Esophagus mucosa (tissue), 1 donor: ENCODE measurements at places on chromosomes 5 and 9. TPM values are rescaled to one million over a fixed set of nuclear protein-coding genes. Genes with fewer than 3 reads are reported as not detected.

GRCh38 chr9:37929441-37929895 is 25.5 kb upstream of the SLC25A51 start:
- ATAC-seq, result peak; percentile 47

- peak; percentile 81 for ATAC-seq
Measured at GRCh38 chr9:121350993-121351561, 19.0 kb downstream of the STOM start.

DNA sequence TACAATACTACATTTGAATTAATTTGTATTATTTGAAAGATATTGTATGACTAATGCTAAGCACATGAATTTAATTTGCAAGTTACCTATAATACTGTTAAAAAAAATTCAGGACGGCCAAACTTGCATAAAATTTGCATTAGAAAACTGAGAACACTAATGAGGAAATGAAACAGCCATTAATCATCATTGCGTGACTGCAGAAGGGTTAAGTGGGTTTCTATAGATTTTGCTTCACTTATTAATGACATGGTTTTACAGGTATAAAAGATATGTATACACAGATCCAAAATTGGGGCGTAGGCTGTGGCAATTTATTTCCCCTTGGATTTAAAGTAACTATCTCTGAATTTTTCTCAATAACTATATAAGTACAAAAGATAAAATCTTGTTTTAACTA is 882.6 kb downstream of the PTPRD start:
- no peak for ATAC-seq

- ATAC-seq, result no peak
Measured at GRCh38 chr5:177550122-177550521, 4.2 kb downstream of the FAM193B start.

- ATAC-seq, result no peak
Measured at GRCh38 chr5:31144364-31144763, 49.1 kb upstream of the CDH6 start.

- no peak for ATAC-seq
Measured at GRCh38 chr5:143279698-143280097, 123.8 kb downstream of the NR3C1 start.

GRCh38 chr9:110537841-110538646 is 41.5 kb downstream of the SVEP1 start:
- no peak for ATAC-seq

GRCh38 chr5:173383711-173384110 is 55.5 kb upstream of the STC2 start:
- ATAC-seq, result no peak

DNA sequence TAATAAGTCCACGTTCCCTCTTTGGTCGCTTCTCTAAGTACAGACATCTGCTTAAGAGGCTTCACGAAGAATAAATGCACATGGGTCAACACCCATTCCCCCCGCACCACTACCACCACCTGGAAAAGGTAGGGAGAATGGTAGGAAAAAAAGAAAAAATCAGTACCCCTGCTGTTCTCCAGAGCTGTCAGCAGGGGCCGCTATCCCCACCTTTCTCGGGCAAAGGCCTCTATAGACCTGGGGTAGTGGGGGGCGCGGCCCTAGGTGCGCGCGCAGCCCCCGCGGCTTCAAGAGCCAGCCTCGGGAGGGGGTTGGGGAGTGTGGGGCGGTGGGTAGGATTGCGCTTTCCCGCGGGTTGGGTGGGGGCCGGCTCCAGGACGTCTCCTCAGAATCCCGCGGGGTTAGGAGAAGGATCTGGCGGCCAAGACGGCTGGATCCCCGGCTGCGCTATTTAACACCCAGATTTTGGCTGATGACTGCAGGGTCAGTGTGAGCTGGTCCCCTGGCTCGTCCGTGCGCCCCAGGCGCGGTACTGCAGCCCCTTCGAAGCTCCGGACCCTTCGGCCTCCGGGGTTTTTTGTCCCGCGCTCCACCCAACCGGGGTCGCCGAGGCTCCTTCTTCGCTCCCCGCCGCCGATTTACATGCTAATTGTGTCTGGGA is 1.6 kb upstream of the SEMA6A start:
- peak; percentile 76 for ATAC-seq

- peak; percentile 67 for ATAC-seq
Measured at GRCh38 chr5:119333421-119333851, 22.4 kb upstream of the TNFAIP8 start.

GRCh38 chr9:36486329-36486932 is 86.3 kb upstream of the MELK start:
- ATAC-seq, result peak; percentile 1

DNA sequence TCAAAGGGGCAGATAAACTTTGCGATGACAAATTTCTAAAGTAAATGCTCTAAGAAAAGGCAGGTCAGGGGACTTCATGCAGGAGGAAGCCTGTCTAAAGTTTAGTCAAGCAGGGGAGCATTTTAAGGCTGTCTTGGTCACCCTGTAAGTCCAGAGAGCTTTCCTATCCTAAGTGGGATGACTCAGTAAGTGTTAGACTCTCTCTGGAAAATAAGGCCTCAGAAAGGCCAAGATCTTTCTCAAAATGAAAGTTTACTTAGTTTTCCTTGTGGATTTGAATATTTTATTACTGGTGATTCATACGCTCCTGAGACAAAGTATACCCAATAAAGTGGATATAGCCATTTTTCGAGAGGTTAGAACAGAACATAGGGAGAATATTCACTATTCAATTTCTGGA is 806.9 kb upstream of the CDH9 start:
- ATAC-seq, result no peak

- peak; percentile 85 for ATAC-seq
Measured at GRCh38 chr9:98248737-98249474, 6.5 kb downstream of the TBC1D2 start.

GRCh38 chr5:16886366-16886736 is 49.7 kb downstream of the MYO10 start:
- no peak for ATAC-seq

DNA sequence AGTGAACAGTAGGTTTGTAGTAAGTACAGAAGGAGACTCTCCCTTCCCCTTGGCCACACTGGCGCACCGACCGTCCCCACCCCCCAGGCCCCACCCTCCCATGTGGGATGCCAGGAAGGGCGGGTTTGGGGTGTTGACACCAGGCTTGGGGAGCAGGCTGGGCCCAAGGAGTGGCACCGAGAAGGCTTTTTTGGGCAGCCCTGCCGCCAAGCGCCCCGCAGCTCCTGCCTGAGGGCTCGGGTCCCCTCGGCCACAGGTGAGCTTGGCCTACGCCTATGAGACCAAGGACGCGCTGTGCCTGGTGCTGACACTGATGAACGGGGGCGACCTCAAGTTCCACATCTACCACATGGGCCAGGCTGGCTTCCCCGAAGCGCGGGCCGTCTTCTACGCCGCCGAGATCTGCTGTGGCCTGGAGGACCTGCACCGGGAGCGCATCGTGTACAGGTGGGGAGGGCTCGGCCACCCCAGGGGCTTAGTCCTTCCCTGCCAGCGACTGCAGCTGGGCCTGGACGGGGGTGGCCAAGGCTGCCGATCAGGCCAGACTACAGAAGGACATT is 7.3 kb downstream of the GRK6 start:
- ATAC-seq, result peak; percentile 27

DNA sequence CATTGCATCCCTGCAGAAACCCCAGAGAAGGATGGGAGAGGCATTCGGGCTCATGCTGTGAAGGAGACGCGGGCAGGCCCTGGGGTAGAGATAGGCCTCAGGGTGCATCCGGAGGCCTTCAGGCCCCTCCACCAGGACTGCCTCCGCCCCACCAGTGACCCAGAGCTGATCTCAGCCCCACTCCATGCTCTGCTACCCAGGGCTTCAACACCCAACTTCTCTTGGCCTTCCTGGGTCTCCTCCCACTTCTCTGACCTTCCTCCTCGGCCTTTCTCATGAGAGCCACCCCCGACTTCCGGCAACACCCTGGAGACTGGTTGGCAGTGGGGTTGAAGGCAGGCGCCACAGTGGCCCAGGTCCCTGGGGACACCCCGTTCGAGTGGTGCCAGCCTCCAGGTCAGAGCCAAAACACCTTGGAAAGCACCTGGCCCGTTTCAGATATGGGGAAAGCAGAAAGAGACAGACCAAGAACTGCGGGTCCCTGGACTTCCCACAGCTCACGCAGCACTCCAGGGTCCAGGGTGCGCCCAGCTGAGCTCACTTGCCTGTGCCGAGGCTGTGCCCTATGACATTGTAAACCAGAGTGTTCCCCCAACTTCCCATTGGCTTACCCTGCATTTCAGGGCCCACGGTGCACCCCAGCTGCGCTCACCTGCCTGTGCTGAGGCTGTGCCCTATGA is 65.1 kb upstream of the OLFM1 start:
- no peak for ATAC-seq

DNA sequence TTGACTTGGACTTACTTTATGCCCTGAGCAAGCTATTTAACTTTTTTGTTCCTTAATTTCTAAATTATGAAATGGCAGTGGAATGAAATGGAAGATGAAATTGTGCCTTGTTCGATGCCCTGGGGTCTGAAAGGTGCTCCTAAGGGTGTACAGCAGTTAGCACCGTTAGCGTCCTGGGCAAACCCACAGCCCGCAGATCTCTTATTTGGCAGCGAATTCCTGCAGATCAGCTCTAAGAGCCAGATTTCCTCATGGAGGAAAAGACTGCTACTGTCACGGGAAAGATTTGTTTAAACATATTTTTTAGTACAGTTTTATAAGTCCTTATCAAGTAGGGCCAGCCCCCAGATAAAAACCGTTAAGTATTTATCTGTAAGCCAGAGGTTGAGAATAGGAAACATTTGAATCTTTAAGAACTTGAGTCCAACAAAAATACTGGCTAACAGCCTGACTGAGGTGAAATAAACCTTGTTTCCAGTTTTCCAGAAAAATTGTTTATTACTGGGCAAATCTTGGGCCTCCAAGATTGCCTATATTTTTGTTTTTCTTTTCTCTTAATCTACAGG is 216.5 kb upstream of the DMRT1 start:
- ATAC-seq, result no peak

DNA sequence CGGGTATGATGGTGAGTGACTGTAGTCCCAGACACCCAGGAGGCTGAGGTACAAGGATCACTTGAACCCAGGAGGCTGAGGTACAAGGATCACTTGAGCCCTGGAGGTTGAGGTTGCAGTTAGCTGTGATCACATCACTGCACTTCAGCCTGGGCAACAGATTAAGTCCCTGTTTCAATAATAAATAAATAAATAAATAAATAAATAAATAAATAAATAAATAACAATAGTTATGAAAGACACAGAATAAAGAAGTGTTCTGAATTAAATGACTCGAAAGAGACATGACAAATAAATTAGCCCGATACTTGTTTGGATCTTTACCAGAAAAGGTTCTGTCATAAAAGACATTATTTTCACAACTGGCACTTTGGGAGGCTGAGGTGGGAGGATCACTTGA is 72.0 kb upstream of the SUSD1 start:
- no peak for ATAC-seq

- ATAC-seq, result no peak
Measured at GRCh38 chr9:124001866-124002525, 9.6 kb upstream of the LHX2 start.

DNA sequence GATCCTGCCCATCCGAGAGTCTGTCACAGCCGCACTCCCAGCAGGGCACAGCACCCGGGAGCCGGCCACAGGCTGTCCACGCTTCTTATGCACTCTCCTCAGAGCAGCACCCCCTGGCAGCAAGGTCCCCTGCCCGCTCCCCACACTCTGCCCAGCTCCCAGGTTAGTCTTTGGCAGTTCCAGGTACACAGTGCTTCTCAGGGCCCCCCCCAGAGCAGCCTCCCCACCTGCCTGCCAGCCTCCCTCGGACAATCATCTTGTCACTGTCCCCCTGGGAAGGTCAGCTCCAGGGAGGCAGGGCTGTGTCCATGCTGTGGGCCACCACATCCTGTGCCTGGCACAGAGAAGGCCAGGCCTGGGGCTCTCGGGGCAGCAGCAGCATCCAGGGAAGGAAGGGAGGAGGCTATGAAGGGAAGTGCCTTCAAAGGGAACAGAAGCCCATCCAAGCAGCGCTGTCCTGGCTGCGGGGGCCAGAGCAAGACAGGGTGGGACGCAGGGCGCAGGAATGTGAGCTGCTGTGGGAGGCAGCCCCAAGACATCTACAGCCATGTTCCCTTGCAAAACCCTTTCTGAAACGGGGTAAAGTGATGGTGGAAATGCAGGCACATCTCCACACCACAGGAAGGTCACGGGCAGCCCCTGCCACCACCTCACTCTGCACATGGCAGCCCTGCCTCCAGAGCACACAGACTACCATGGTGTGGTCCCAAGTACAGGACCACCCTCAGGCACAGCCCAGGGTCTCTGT is 68.6 kb upstream of the ADAMTS2 start:
- peak; percentile 13 for ATAC-seq

DNA sequence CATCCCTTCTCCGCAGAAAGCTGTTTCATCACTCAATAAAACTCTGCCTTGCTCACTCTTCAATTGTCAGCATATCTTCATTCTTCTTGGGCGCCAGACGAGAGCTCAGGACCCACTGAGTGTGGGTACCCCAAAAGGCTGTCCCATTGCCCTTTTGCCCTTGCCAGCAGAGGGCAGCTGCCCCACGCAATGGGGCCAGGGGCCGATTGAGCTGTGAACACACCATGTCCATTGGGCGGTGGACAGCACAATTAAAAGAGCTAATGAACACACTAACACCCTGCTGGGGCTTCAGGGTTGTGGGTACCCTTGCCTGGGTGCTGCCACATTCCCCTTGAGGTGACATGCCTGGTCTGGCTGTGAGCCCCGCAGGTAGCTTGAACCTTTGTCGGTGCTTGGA is 487.2 kb upstream of the NUDT12 start:
- no peak for ATAC-seq

DNA sequence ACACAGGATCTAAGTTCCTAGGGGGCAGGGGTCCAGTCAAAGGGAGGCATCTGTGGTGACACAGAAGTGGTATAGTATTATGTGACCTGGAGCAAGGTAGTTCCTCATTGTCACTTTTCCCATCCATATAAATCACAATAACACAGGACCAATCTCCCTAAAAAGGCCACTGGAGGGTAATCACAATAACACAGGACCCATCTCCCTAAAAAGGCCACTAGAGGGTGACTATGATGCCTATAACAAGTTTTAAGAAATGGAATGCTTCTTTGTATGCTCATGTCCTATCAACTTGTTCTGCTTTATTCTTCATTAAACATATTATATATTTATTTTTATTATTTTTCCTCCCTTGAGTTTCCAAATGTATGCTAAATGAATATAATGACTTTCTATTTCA is 254.6 kb downstream of the ASTN2 start:
- ATAC-seq, result no peak

DNA sequence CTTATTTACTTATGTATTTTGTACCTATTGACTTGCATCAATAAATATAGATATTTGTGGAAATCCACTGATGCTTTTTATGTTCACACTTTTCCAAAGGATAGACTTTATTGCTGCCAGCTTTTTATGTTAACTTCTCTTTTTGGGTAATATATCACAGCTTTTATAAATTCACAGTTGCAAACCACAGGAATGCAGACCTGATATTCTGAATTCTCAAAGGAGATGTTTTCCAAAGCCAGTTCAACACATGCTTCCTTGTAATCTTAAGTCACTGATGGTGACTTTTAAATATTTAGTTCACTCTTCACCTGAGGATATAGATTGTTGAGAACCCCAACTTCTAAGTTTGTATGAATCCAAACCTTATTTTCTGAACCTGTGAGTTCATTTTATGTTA is 223.4 kb upstream of the PRR16 start:
- no peak for ATAC-seq

LCN1 gene
- not detected for total RNA-seq

MROH2B gene
- not detected for total RNA-seq

PFN3 gene
- total RNA-seq, result not detected

PCDHB15 gene
- total RNA-seq, result 0.44 TPM

TNFSF8 gene
- 0.20 TPM for total RNA-seq

NEURL1B gene
- total RNA-seq, result 12.7 TPM

IRX2 gene
- 3.1 TPM for total RNA-seq

GARIN3 gene
- total RNA-seq, result not detected
